ENCODE measurements at places on chromosomes 4 and X.

GRCh38 chrX:47574076-47574546 is 8.1 kb upstream of the TIMP1 start:
- DNase-seq: no peak

- no peak for DNase-seq
Measured at GRCh38 chr4:1236103-1236641, 12.8 kb downstream of the CTBP1 start.

DNA sequence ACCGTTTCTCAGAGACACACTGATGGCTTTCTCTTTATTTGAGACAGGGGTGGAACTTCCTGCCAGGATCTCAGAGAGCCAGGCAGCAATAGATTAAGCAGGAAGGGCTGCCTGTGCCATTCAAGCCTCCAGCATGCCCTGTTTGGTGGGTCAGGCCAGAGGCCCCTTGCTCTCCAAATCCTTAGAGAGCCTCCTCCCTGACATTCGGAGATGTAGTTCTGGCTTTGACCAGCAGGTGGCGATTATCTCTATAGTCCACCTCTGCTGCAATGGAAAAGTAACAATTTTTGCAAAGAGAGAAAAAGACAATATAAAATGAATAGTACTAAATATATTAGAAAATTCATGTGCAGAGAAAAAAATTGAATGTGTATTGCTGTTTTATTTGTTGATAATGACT is 93.9 kb downstream of the NXF2B start:
- peak; percentile 42 for DNase-seq

GRCh38 chr4:173130687-173131086 is 37.9 kb upstream of the GALNT7 start:
- no peak for DNase-seq

DNA sequence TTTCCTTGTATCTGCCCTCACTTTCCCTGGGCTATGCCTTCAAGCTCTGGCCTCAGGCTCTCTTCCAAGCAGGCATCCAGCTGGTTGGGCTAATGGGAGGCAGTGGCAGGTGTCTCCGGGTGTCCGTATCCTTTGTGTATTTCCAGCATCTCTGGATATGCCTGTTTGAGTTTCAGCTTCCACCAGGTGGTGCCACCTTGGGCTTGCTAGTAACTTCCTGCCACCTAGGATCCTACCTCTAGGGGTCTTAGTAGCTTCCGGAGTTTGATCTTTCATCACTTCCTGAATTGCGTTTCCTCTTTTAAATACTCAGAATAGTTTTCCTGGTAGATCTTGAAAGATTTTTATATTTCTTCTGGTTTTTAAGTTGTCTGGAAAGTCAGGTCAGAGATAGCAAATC is 23.2 kb upstream of the ANOS1 start:
- DNase-seq: no peak

- no peak for DNase-seq
Measured at GRCh38 chr4:4330794-4331193, 40.7 kb downstream of the ZBTB49 start.

- no peak for DNase-seq
Measured at GRCh38 chr4:95660719-95661118, 111.9 kb upstream of the UNC5C start.

DNA sequence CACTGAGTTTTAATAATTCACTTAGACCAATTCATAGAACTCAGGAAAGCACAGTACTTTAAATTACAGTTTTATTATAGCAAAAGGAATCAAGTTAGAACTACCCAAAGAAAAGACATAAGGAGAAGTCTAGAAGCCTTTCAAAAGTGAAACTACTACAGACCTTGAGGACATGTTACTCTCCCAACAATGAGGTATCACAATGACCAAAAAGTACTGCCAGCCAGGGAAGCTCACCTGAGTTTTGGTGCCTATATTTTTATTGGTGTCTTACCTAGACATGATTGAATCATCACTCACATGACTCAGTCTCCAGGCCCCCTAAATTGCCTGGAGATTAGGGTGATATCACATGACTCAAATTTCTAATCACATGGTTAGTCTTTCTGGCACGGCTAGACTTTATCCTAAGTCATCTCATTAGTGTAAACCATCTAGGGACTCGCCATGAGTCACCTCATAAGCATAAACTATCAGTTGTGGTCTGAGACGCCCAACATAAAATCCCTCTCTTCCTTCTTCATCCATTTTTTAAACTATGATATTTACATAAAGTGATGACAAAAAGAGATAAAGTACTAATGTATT is 372.3 kb downstream of the TMA16 start:
- DNase-seq: no peak

DNA sequence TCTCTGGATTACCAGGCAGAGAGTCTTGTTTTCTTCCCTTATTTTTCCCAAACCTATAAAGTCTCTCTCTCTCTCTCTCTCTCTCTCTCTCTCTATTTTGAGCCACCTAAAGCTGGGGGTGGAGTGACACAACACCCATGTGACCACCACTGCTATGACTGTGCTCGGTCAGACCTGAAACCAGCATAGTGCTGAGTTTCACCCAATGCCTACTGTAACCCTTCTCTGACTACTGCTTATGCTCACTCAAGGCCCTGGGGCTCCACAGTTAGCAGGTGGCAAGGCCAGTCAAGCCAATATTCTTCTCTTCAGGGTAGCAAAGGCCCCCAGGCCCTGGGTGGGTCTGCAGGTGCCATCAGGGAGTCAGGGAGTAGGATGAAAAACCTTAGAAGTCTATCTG is 114.7 kb upstream of the ARMCX2 start:
- no peak for DNase-seq

- DNase-seq: no peak
Measured at GRCh38 chr4:130395871-130396270, 1299.9 kb downstream of the C4orf33 start.

GRCh38 chr4:119671205-119671604 is 42.6 kb upstream of the PDE5A start:
- DNase-seq: no peak

- no peak for DNase-seq
Measured at GRCh38 chr4:124757126-124757525, 44.6 kb upstream of the ANKRD50 start.

DNA sequence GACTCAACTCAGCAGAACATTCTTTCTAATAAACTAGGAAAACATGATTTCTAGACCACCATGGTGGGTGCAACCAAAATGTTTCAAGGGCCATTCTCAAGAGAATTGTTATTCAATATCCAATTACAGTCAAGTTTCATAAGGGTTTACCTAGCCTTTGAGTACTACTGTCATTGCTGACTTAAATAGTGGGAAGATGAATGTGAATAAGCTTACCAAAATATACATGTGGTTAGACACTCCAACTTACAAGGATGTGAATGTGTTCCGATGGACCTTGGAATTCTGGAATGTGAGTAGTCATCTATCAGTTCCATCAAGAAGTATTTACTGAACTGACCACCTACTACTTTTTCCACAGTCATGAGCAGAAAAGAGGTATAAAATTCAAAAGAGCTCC is 16.9 kb downstream of the SH3RF1 start:
- no peak for DNase-seq

DNA sequence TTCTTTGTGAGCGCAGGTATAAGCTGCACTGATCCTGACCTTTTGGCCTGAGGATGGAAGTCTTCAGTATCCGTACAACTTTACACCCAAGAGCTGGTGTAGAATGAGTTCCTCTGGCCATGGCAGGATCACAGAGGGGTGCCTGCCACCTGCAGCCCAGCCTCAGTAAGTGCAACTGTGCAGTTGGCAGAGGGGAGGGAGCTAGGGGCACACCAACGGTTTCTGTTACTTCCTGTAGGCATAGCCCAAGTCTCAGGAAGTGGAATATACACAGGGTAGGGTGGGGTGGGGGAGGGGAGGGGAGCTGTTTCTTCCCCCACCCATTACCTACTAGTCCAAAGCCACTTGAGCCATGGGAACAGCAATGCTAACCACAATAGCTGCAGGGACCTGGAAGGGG is 85.4 kb upstream of the GBA3 start:
- DNase-seq: peak; percentile 23

GRCh38 chr4:158826882-158827281 is 58.1 kb downstream of the FNIP2 start:
- no peak for DNase-seq

GRCh38 chrX:139642241-139642927 is 65.6 kb downstream of the MCF2 start:
- DNase-seq: peak; percentile 0

GRCh38 chrX:35785075-35785474 is 13.1 kb upstream of the MAGEB16 start:
- no peak for DNase-seq

GRCh38 chrX:94361241-94361640 is 687.2 kb downstream of the FAM133A start:
- DNase-seq: peak; percentile 3

- peak; percentile 79 for DNase-seq
Measured at GRCh38 chr4:25913851-25914669, at the start of gene SMIM20. Gene SMIM20, plus strand, starts transcription at chr4:25914220. Its CDS starts 94 bp downstream, at chr4:25914314.

DNA sequence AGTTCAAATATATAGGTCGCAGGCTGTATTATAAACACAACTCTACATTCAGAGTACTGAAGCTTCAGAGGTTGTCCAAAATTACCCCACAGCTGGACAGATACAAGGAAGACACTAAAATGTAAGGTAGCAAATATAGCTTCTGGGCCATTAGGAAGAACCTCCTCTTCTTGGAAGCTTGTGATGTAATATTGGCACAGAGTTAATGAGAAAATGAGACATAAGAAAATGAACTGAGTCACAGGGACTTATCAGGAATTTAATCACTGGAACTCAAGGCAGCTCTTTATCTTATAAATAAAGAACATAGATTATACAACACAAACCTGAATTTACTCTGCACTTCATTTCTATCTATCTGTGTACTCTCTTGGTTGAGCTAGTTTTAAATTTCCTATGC is 344.7 kb downstream of the PCDH10 start:
- DNase-seq: no peak

GRCh38 chr4:41009411-41009810 is 204.9 kb downstream of the APBB2 start:
- no peak for DNase-seq

DNA sequence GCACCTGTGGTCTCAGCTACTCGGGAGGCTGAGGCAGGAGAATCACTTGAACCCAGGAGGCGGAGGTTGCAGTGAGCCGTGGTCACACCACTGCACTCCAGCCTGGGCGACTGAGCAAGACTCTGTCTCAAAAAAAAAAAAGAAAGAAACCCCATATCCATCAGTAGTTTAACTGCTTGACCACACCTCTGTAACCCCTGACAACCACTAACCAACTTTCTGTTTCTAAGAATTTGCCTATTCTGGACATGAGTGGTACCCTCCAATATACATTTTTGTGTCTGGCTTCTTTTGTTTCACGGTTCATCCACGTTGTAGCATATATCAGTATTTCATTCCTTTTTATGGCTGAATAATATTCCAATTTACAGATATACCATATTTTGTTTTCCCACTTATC is 9.1 kb downstream of the PPAT start:
- no peak for DNase-seq

DNA sequence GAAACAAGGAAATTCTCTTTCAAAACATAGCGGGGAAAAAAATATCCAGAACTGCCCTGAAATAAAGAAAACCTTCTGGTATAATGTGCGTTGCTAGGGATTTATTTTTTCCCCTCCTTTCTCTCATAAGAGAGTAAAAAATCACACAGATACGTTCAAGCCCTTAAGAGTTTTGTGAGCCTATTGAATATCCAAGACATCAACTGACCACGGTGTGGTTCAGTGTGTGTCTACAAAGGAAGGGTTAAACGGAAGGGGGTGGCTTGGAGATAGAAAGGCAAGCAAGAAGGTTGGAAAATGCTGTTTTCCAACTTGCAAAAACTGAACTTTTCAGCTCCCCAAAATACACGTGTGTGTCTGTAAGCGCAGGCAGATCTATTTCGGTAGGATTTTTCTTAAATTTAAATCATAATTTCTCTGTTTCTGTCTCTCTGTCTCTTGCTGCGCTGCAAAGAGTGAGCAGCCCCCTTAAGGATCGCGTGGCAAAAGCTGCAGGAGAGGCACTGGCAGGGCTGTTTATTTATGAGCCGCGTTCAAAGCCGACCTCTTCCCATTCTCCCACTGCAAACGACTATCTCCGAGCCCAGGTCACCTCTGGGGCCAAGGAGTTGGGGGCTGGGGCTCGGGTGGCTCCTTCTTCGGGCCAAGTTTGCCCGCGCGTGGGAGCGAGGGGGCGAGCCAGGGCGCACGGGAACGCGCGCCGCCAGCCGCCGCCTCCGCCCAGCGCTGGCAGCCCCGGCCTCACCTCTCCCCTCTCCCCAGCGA is 492 bp upstream of the SLIT2 start:
- no peak for DNase-seq

DNA sequence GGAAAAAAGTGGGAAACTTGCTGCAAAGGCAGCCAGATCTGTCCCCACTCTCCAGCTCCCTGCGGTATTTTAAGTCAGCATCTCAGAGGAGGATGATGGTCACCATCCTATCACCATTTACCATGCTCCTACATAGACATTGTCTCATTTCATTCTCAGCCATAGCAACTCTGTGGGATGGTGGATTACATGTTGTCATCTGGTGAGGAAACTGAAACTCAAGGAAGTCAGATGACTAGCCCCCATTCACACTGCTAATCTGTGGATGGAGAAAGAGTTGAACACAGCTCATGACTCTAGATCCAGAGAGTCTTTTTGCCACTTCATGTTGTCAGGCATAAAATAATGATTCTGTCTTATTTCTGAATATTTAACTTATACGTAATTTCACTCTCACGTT is 323.5 kb downstream of the PTTG2 start:
- no peak for DNase-seq

- no peak for DNase-seq
Measured at GRCh38 chr4:53629296-53629695, 38.0 kb upstream of the LNX1 start.

GRCh38 chr4:47784222-47784621 is 53.6 kb downstream of the CORIN start:
- no peak for DNase-seq

DNA sequence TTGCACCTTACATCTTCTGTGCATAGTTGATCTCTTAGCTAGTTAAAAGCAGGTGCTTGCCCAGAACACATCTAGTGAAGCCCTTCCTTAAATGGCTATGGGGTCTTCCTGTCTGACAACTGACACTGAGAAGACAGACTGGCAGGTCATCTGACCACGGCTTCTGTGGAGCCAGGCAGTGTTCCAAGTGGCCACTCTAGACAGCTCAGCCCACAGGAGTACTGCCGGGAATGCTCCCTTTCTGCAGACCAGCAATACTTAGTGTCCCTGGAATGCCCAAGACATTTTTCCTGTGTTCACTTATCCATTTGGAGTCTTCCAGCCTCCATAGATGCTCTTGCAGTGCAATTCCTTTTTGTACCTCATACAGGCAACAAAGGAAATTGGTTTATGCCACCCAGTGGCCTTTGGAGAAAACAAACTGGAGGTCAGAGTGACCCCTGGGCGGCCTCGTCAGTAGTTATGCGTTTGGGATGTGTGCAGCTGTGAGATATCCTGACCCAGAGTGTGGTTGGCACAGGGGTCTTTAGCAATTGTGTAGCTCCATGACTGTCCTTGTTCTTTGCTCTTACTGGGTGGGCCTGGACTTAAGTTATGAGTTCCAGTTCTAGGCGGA is 335.5 kb downstream of the ARHGAP10 start:
- peak; percentile 46 for DNase-seq

DNA sequence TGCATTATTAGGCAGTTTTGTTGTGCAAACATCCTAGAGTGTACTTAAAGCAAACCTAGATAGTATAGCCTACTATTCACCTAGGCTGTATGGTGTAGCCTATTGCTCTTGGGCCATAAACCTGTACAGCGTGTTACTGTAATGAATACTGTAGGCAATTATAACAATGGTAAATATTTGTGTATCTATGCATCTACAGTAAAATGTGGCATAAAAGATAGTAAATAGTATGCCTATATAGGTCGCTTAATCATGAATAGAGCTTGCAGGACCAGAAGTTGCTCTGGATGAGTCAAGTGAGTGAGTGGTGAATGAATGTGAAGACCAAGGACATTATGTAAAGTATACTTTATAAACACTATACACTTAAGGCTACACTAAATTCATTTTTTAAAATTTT is 16.6 kb downstream of the USO1 start:
- DNase-seq: no peak

Data from T47D (cell line).